ENCODE measurements at places on chromosomes 13 and 19.

GRCh38 chr19:33462112-33462791 lies 59.3 kb downstream of the PEPD start:
- H3K27ac ChIP-seq: no peak overlapping the region
- peaks cover 32% of the 10 kb centered on the region for H3K36me3 ChIP-seq
- DNase-seq: no peak
- no peak overlapping the region for H3K4me3 ChIP-seq
- H3K27me3 ChIP-seq: no peaks in the 10 kb centered on the region

GRCh38 chr13:46773541-46773940 lies 23.4 kb downstream of the ESD start:
- H3K27me3 ChIP-seq: no peaks in the 10 kb centered on the region
- no peak overlapping the region for H3K27ac ChIP-seq
- no peak overlapping the region for H3K4me3 ChIP-seq
- peaks cover 33% of the 10 kb centered on the region for H3K36me3 ChIP-seq
- no peaks in the 10 kb centered on the region for H3K4me1 ChIP-seq
- no peak for DNase-seq

DNA sequence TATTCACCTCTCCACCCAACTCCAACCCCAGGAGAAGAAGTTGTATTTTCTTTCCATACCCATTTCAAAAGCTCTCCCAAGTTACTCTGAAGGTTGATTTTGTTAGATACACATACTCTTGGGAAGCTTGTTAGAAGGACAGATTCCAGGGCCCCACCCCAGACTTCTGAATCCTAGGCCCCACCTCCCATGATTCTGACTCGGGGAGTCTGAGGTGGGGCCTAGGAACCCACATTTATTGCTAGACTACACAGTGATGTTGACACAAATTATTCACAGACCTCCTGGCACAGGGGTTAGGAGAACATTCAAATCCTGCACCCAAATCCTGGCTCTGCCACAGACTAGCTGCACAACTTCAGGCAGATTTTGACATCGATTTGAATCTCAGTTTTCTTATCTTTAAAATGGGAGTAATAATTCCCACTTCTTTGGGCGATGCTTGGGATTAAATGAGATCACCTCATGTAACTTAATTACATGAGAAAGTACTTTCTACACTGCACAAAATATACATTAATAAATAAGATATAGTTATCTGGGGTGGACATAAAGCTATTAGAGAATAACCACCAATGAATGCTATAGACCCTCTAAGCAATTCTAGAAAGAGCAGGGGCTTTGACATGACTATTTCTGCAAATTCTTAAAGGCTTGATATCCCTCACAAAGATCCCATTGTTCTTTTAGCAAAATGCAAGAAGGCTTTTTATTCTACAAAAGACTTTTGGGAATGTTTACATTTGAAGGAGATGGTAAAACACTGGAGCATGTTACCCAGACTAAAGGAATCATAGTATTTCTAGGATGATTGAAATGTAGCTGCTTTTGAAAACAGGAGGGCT lies 18.0 kb downstream of the MBNL2 start:
- DNase-seq: no peak
- no peaks in the 10 kb centered on the region for H3K27me3 ChIP-seq
- H3K36me3 ChIP-seq: no peaks in the 10 kb centered on the region
- peak overlapping the region; percentile 62 for H3K27ac ChIP-seq

GRCh38 chr19:6413721-6414643 lies 10.6 kb downstream of the KHSRP start:
- no peak for DNase-seq
- H3K36me3 ChIP-seq: peaks cover 50% of the 10 kb centered on the region
- H3K4me3 ChIP-seq: no peak overlapping the region
- H3K27ac ChIP-seq: no peak overlapping the region

DNA sequence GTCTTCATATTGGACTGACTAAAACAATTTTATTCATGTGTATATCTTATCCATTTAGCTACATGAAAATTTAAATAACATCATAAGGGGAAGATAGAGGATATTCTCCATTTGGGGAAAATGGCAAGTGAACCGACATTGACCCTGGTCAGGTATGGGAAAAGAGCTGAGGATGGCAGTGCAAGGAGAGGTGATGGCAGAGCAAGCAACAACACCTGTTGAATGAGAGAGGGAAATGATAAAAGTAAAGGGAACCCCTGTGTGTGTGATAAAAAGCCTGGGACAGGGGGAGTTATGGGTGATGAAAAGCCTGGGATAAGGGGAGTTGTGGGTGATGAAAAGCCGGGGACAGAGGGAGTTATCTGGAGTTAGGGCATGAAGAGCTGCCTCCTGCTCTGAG lies 4.0 kb downstream of the CLC start:
- H3K4me1 ChIP-seq: no peaks in the 10 kb centered on the region
- no peak overlapping the region for H3K27ac ChIP-seq
- no peak for DNase-seq
- H3K4me3 ChIP-seq: no peak overlapping the region
- no peaks in the 10 kb centered on the region for H3K27me3 ChIP-seq
- H3K36me3 ChIP-seq: no peaks in the 10 kb centered on the region

- no peaks in the 10 kb centered on the region for H3K36me3 ChIP-seq
- H3K4me1 ChIP-seq: peaks cover 6% of the 10 kb centered on the region
- no peak overlapping the region for H3K4me3 ChIP-seq
- H3K27ac ChIP-seq: no peak overlapping the region
- H3K27me3 ChIP-seq: no peaks in the 10 kb centered on the region
Observed at GRCh38 chr13:93345024-93345423, 118.4 kb downstream of the GPC6 start.

GRCh38 chr13:40609972-40610726 lies 56.3 kb downstream of the FOXO1 start:
- H3K4me1 ChIP-seq: no peaks in the 10 kb centered on the region
- no peaks in the 10 kb centered on the region for H3K27me3 ChIP-seq
- no peak overlapping the region for H3K27ac ChIP-seq
- no peaks in the 10 kb centered on the region for H3K36me3 ChIP-seq

DNA sequence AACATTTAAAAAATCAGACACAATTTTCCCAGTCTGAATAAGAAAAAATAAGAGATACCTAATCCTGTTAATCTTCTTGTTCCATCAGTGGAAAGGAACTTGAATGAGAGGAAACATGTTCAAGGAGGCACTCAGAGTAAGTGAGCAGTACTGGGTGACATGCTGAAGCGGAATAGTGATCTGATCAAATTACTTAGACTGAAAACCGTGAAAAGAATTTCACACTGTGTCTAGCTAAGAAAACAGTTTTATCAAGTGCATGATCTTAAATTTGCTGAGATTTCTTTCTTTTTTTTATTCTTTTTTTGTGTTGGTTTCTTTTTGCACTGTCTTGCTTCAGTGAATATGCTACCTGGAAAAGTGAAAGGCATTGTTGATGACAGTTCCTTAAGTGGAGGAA lies 249.5 kb upstream of the SLC10A2 start:
- H3K27ac ChIP-seq: peak overlapping the region; percentile 76
- DNase-seq: no peak
- no peaks in the 10 kb centered on the region for H3K27me3 ChIP-seq
- no peaks in the 10 kb centered on the region for H3K36me3 ChIP-seq
- peaks cover 8% of the 10 kb centered on the region for H3K4me1 ChIP-seq

GRCh38 chr13:111165241-111166010 lies 50.3 kb downstream of the ARHGEF7 start:
- peaks cover 24% of the 10 kb centered on the region for H3K4me1 ChIP-seq
- H3K4me3 ChIP-seq: no peak overlapping the region
- no peak overlapping the region for H3K27ac ChIP-seq
- DNase-seq: no peak
- peaks cover 25% of the 10 kb centered on the region for H3K36me3 ChIP-seq

DNA sequence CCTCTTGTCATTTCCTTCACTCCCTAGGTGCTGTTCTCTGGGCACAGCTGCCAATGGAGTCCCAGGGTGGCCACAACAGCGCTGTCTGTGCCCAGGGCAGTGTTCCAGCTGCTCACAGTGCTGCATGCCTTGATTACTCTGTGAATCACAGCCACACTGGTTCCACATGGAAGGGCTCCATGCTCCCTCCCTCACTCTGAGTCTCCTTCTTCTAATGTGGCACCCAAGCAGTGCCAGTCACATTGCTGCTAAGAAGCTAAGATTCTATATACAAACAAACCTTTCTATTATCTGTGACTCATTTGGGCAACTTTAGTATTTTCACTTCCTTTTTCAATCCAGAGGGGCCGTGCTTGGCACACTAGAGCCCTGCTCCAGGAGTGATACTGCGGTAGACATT lies 248.7 kb downstream of the TDRD3 start:
- H3K36me3 ChIP-seq: no peaks in the 10 kb centered on the region
- H3K4me3 ChIP-seq: no peak overlapping the region
- H3K4me1 ChIP-seq: no peaks in the 10 kb centered on the region
- H3K27ac ChIP-seq: no peak overlapping the region
- no peak for DNase-seq

- DNase-seq: no peak
- no peaks in the 10 kb centered on the region for H3K4me1 ChIP-seq
- H3K36me3 ChIP-seq: no peaks in the 10 kb centered on the region
- H3K27ac ChIP-seq: no peak overlapping the region
Observed at GRCh38 chr13:99636306-99636705, 135.0 kb downstream of the TM9SF2 start.

GRCh38 chr19:40756502-40757110 lies 5.6 kb downstream of the SNRPA start:
- peaks cover 15% of the 10 kb centered on the region for H3K4me1 ChIP-seq
- H3K27ac ChIP-seq: no peak overlapping the region
- H3K27me3 ChIP-seq: no peaks in the 10 kb centered on the region
- H3K36me3 ChIP-seq: peaks cover 56% of the 10 kb centered on the region
- DNase-seq: no peak

DNA sequence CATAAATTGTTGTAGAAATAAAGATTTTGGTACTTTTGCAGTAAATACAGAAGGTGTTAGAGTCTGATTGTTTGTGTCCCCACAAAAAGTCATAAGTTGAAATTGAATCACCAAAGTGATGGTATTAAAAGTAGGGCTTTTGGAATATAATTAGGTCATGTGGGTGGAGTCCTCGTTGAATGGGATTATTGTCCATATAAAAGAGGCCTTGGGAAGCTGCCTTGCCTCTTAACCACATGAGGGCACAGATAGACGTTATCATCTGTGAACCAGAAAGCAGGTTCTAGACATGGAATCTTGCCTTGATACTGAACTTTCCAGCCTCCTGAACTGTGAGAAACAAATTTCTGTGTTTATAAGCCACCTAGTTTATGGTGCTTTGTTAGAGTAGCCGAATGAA lies 186.8 kb downstream of the PRR20E start:
- no peak for DNase-seq
- H3K27me3 ChIP-seq: no peaks in the 10 kb centered on the region
- no peak overlapping the region for H3K27ac ChIP-seq

DNA sequence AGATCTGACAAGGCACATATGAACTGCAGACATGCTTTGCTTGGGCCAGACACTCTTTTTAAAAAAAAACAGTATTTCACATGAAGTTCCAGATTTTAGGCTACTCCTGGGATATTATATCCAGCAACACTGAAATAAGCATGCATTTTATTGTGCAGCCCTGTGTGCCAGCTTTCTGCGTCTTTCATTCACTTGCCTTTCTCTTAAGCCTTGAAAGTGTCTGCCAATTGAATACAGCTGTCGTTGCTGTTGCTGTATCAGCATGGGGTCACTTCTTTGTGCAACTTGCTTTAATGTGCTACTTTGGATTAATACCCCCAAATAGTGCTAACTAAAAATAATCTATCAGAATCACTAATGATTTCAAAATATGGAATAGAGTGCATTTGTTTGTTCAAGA lies 657.8 kb downstream of the SLITRK6 start:
- no peak overlapping the region for H3K4me3 ChIP-seq
- no peak overlapping the region for H3K27ac ChIP-seq
- DNase-seq: no peak
- H3K36me3 ChIP-seq: no peaks in the 10 kb centered on the region
- no peaks in the 10 kb centered on the region for H3K4me1 ChIP-seq

DNA sequence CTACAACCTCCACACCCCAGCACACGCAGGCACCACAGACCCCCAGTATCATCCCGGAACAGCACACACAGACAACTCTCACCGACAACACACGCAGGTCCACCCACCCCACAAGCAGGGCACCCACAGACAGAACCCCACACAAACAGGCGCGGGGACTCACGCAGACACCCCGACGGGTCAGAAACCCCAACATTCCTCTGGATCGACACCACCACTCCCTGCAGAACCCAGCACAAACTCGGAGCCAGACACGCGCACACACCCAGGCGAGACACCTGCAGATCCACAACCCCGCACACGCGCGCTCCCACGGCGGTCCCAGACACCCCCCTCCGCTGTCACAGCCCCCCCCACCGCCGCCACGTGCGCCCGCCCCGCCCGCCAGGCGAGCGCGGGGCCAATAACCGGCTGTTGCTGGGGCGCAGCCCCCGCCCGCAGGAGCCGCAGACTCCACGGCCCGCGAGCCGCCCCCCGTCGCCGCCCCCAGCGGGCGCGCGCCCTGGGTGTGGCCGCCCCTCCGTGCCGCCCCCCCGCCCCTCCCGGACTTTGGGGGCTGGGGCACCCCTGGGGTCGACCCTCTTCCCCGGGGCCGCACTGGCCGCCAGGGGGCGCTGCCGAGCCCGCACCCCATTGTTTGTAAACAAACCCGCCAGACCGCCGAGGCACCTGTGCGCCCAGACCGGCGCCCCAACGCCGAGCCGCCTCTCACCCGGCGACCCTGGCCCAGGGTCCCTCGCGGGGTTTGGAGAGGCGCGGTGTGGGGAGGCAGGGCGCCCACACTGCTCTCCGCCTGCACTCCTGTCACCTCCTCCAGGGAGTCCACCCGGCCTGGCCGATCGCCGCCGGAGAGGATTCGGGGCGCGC lies 712 bp downstream of the BBC3 start:
- peak overlapping the region; percentile 24 for H3K27ac ChIP-seq
- H3K4me3 ChIP-seq: peak overlapping the region; percentile 60
- H3K27me3 ChIP-seq: peaks cover 26% of the 10 kb centered on the region
- H3K4me1 ChIP-seq: peaks cover 31% of the 10 kb centered on the region
- no peak for DNase-seq
- H3K36me3 ChIP-seq: no peaks in the 10 kb centered on the region

DNA sequence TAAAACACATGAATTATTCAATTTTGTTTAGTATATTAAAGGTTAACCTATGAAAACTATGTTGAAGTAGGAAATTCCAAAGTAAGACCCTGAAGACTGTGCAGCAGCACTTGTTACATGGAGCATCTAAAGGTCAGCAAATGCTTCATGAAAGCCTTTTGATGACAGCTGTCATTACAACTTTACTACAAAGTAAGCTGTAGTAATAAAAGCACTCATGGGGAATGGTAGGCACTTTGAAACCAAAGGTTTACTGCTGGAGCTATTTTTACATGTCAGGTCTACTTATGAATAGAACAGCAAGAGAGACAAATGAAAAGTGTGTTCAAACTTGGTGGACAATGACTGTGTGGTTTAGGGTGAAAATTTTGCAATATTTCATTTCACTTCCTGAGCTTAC lies 672.5 kb upstream of the PCDH20 start:
- no peak for DNase-seq
- H3K27ac ChIP-seq: no peak overlapping the region
- H3K36me3 ChIP-seq: no peaks in the 10 kb centered on the region
- no peaks in the 10 kb centered on the region for H3K4me1 ChIP-seq

Measured in large intestine (tissue), 12 donors.